ENCODE measurements at places on chromosomes 3 and 15.

GRCh38 chr15:63061975-63062374, 19.4 kb downstream of the TPM1 start:
- no peak for DNase-seq

GRCh38 chr15:65731926-65732325, 60.2 kb downstream of the DENND4A start:
- DNase-seq = no peak

- peak; percentile 16 for DNase-seq
These were observed 33.7 kb downstream of the VIPR1 start for GRCh38 chr3:42535981-42536784.

- no peak for DNase-seq
These were observed 4.3 kb upstream of the UACA start for GRCh38 chr15:70767667-70768066.

GRCh38 chr3:43689766-43690399, 855 bp upstream of the ABHD5 start:
- DNase-seq = no peak
